Stimulated activated CD4-positive, alpha-beta T cell treated with anti-CD3 and anti-CD28 coated beads, Interleukin-1b, Interleukin-23, amount 100 ng/mL, for 1 hour (primary cell): ENCODE measurements at places on chromosomes 7 and 10.

- no peak for DNase-seq
Observed at GRCh38 chr7:69790977-69791724, 192.9 kb downstream of the AUTS2 start.

- DNase-seq, result no peak
Observed at GRCh38 chr7:106279425-106280197, 5.2 kb downstream of the NAMPT start.

DNA sequence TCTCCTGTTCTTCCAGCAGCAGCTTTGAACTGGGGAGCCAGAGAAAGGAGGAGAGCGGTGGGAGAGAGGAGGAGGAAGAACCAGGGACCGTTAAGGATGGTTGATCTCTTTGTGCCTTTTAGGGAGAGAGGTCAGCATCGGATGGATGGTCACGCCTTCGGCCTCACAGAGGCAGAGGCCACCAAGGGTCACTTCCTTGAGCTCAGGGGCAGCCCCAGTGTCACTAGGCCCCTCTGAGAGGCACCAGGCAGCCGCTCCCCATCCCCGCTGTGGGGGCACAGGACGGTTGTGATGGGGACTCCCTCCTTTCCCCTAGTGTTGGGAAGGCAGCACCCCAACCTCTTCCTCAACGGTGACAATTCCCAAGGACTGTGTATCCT, 121.4 kb downstream of the DNAJB6 start:
- DNase-seq, result no peak

- DNase-seq, result no peak
Observed at GRCh38 chr7:93382362-93382761, 150.2 kb downstream of the VPS50 start.

DNA sequence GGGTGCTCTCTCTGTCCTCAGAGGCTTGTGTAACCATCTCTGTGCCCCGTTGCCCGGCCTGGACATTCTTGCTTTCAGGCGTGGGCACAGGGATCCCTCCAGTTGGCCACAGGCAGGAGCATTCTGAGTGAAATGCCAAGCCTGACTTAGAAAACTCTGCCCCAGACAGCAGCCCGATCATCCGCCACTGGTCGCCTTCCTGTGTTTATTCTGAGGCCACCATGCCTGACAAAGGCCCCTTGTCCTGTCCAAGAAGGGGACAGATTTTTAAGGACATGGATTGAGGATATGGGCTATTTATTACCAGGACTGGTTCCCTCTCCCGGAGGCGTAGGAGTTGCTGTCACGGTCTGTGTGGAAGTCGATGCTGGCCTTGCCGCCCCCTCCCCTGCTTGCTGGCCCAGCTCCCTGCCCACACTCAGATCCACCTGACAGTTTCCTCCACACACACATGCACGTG, 54.3 kb downstream of the SPOCK2 start:
- DNase-seq, result no peak

DNA sequence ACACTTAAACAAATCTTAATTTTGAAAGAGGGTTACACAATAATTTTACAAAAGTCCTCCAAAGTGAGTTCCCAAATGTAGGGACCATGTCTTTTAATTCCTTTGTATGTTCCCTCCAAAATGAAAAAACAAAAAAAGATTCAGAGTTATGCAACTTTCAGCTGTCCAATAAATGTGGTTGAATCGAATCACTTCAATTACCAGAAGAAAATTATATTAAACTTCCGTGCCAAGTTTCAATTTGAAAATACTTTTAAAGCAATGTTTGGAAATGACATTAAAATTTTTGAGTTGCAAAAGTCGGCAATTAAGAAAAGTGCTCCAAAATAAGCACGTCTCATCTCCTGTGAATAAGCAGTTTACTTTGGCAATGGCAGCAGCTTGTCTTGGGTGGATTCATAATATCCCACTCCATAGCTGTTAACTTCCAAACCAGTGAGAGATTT, 60.3 kb upstream of the C1GALT1 start:
- DNase-seq, result no peak
